ENCODE measurements at places on chromosomes 1 and 21. TPM values are rescaled to one million over a fixed set of nuclear protein-coding genes. Genes with fewer than 3 reads are reported as not detected.

Gene LCE3E
- total RNA-seq, result not detected

Gene TFF2
- total RNA-seq, result not detected

Gene C1QA
- total RNA-seq, result 0.82 TPM

Gene SLAMF7
- total RNA-seq, result 0.08 TPM

GRCh38 chr1:78143152-78143551 is 97.4 kb downstream of the GIPC2 start:
- DNase-seq, result no peak

DNA sequence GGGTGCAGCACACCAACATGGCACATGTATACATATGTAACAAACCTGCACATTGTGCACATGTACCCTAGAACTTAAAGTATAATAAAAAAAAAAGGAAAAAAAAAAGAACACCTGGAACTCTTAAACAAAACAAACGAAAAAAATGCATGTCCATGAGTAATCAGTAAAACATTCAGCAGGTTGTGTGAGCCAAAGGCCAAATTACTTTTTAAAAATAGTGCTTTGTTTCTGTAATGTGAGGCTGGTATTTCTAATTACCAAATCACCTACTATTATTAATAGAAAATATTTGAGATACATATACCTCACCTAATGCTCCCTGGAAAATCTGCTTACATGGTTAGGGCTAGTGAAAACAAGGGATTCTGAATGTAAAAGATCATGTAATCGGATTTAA is 294.4 kb upstream of the NR5A2 start:
- peak; percentile 19 for DNase-seq
